ENCODE measurements at places on chromosomes 2 and 18.

GRCh38 chr2:220572385-220572784 is 945.0 kb downstream of the SLC4A3 start:
- DNase-seq: no peak

DNA sequence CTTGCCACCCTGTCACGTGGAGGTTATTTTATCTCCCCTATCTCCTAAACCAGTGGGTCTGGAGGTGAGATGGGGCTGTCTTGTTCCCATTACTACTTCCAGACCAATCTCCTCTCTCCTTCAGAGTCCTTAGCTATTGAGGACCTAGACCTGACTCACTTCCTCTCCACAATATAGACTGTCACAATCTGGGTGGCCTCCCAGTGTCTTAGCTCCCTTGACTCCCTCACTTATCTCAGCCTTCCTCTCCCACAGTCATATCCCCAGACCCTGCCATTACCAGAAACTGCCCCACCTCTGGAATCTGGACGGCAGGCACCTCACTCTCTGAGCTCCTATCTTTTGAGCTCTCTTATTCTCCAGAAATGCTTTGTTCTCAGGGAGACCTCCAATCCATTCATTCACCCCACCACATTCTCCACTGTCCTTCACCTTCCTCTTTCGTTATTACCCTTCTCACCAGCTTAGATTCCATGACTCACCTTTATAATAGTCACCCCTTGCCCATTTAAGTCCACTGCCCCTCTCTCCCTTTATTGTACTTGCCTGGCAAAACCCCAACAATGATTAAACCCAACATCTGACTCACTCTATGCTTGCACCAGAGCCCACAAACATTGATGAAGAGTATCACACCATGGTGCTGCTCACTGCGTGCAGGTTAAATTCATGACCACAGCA is 23.3 kb upstream of the SIX3 start:
- DNase-seq: peak; percentile 15

- no peak for DNase-seq
Observed at GRCh38 chr2:71756280-71756906, 303.0 kb downstream of the DYSF start.

- peak; percentile 3 for DNase-seq
Observed at GRCh38 chr2:26845021-26845420, 2.9 kb upstream of the DPYSL5 start.

DNA sequence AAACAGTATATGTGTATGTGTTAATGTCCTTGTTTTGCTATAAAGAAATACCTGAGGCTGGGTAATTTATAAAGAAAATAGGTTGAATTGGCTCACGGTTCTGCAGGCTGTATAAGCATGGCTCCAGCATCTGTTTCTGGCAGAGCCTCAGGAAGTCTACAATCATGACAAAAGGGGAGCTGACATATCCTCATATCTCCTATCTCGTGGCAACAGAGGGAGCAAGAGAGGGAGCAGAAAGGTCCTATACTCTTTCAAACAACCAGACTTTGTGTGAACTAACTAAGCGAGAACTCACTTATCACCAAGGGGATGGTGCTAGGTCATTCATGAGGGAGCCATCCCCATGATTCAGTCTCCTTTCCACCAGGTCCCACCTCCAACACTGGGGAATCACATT is 13.0 kb downstream of the CALCRL start:
- peak; percentile 2 for DNase-seq
